ENCODE measurements at places on chromosomes 13 and 19. TPM values are rescaled to one million over a fixed set of nuclear protein-coding genes. Genes with fewer than 3 reads are reported as not detected.

ZNF547 gene
- 5.1 TPM for total RNA-seq

CD22 gene
- not detected for total RNA-seq

- DNase-seq, result no peak
Measured at GRCh38 chr13:113605866-113606438, 21.4 kb downstream of the TFDP1 start.

DNA sequence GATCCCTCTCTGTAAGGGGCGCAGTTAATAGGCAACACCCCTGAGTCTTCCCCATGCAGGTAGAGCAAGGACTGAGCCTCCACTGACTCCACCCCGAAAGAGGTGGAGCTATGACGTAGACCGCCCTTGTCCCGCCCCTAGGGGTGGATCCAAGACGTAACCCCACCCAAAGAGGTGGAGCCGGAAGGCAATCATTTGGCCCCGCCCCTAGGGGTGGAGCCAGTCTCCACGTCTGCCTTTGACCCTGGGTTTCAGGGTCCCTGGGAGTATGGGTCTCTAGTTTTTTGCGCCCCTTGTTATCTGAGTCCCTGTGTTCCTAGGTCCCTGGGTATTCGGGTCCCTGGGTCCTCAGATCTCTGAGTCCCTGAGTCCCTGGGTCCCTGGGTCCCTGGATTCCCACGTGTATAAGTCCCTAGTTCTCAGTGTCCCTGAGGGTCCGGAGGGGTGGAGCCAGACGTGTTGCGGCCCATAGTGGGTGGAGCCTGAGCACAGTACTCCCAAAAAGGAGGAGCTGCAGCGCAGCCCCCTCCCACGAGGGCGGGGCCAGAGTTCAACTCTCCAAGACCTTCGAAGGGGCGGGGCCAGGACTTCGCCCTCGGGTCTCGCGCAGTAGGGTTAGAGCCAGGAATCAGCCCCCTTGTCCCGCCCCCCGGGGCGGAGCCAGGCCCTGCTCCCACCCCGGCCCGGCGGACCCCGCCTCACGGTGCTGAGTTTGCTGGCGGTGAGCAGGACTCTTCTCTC, 5.3 kb downstream of the DENND1C start:
- peak; percentile 75 for DNase-seq

SPACA4 gene
- not detected for total RNA-seq

ZNF626 gene
- total RNA-seq, result 19.9 TPM

DNA sequence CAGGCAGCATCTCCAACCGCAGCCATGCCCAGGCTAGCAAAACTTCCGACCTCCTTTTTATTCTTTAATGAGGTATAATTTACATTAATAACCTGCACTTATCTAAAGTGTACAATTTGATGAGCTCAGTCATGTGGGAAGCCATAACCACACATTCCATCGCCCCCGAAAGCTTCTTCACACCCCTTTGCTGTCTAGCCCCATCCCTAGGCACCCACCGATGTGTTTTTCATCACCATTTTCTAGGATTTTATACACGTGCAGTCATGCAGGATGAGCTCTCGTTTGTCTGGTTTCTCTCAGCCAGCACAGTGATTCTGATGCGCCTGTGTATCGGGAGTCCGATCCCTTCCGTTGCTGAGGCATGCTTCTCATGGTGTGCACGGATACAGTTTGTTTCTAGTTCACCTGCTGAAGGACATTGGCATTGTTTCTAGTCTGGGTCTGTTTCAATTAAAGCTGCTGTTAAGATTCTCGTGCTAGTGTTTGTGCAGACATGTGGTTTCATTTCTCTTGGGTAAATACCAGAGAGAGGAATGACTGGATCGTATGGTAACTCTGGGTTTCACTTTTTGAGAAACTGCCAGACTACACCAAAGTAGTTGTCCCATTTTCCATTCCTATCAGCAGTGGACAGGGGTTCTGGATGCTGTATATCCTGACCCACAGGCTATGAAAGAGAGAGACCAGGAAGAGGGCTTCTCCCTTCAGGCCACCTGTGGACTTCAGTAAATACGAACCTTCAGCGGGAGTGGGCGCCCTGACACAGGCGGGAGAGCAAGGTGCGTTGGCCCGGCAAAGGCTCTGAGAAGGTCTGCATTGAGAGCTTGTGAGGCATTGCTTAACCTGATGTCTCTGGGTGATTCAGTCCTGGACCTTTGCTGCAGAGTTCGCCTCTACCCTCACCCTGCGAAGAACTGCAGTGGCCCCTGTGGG, 4.9 kb downstream of the AP1M1 start:
- peak; percentile 93 for DNase-seq

DNA sequence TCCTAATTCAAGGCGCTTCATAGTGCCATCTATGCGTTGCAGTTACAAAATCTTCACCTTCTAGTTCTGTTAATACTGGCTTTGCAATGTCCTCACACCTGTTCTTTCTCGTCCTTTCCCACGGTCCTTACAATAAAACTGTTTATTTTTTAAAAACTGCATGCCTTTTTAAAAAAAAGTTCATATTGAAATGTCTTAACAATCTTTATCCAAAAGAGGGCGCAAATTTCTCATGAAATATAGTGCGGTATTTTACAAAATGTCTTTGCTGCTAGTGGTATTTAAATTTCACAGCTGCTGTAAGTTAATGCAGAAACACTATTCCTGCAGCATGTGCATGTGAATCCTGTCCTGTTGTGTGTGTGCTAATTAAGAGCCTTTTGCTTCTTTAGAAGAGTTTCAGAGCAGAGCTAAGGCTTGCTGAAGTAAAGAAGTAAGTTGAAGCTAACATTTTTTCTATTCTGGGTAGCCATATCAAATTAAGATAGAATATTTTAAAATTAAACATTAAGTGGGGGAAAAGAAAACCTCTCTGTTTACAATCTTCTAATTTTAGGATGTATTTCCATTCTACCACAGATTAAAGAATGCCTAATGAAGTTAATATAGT, 15.8 kb upstream of the CLDN10 start:
- DNase-seq, result no peak

GRCh38 chr19:50415661-50416033, 3.1 kb upstream of the SPIB start:
- DNase-seq, result no peak

DNA sequence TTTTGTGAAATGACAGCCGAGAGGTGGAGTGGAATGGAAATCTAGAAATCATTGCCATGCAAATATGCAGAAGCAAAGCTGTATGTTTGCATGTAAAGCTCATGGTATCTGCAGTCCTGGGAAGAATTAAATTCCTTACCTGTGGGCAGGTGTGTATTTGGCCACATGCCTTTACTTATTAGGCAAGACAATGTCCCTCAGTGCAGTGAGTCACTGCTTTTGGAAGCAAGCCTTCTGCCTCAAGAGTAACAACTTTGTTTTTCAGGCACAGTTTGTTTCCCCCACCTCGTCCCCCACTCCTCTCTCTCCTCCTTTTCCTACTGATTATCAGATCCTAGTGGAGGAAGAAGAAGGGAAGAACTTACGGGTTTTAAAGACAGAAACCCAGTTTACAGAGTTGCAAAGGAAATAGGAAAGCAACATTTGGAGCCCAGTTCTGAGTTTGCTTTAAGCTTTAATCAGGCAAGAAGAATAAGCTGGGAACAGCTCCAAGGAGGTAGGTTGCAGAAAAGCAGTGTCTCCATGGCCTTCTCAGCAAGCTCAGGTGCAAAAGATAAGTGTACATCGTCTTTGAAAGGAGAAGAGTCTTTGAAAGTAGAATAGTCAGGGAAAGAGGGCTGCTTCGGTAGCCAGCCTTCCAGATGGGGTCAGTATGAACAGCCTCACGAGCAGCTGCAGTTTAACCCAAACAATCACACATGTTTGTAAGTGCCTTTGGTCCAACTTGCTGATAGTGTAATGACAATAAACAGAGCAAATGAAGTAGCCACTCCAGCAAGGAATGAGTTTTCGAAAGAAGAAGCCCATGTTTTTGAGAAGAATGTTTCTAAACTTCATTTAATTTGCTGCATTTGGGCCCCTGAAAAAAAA, 190.1 kb downstream of the KLF5 start:
- peak; percentile 78 for DNase-seq

DNA sequence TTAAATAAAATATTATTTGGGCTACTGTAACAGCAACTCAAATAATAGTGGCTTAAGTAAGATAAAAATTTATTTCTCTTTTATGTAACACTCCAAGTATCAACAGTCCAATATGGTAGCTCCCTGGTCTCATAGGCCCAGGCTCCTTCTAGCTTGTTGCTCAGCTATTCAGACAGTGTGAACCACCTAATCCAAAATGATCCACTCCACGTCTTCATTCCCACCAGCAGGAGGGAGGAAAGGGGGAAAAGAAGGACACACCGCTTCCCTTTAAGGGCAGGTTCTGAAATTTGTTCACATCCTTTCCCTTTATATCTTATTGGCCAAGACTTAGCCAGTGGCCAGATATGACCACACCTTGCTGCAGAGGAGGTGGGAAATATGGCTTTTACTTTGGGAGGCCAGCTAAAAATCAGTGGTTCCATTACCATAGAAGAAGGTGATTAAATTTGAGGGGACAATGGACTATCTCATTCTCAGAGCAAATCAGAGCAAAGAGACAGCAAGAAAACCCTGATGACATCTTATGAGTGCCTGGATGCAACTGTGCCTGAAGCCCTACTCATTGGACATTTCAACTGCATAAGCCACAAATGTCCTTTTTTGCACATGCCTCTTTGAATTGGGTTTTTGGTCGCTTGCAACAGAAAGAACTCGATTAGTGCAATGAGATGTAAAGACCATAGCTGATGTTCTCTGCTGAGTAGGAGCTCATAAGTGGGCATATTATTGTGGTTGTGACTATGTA, 7.0 kb upstream of the EPOR start:
- peak; percentile 51 for DNase-seq

CCDC70 gene
- total RNA-seq, result not detected

DNA sequence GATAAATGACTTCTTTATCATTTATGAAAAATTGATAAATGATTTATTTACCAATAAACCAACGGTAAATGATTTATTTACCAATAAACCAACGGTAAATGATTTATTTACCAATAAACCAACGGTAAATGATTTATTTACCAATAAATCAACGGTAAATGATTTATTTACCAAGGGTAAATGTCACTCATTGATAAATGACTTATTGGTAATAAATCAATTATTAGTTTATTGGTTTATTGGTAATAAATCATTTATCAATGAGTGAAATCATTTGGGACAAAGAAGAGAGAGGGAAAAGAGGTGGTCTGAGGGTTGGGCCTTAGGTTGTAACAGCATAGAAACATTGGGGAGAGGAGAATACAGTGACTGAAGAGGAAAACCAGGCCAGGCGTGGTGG, 21.5 kb downstream of the VAV1 start:
- no peak for DNase-seq

THSD8 gene
- not detected for total RNA-seq

STOML3 gene
- not detected for total RNA-seq

GAPDHS gene
- total RNA-seq, result not detected

AMER2 gene
- not detected for total RNA-seq

GRCh38 chr13:78193846-78194245, 275.2 kb upstream of the EDNRB start:
- DNase-seq, result no peak

CEACAM8 gene
- total RNA-seq, result not detected

EID2B gene
- total RNA-seq, result 5.1 TPM

DNA sequence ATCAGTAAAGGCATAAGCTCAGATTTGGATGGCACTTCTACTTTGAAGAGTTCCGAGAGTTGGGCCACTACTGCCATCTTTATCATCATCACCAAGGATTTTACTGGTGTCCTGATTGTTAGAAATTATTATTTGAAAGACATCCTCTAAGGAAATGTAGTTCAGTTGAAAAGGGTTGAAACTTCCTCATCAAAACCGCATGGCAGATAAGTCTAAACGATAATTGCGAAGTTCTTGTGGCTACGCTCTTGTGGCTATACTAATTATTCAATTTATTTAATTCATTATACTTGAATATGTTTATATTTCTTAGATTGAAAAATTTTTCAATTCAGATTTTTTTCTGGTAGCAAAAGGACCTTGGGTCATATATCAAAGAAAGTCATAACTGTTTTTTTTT, 22.4 kb downstream of the TNFRSF19 start:
- DNase-seq, result no peak

KIR3DL2 gene
- not detected for total RNA-seq

CRLF1 gene
- 6.9 TPM for total RNA-seq

DNA sequence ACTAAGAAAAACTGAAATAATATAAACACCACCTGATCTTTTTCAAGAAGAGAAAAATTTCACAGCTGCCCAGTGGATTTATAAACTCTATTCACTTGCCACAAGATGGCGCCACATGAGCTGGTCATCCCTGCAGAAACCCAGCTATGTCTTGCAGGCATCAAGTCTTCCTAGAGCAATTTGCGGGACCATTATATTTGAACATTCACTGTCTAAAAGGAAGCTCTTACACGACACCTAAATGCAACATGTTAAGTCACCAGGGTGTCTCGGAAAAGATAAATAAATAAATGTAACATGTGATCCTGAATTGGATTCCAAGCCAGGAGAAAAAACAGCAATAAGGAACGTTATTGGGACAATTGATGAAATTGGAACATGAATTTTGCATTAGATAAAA, 20.3 kb upstream of the AKT2 start:
- DNase-seq, result peak; percentile 94

CLEC17A gene
- total RNA-seq, result under 0.01 TPM

- no peak for DNase-seq
Measured at GRCh38 chr19:55677572-55678028, 2.6 kb downstream of the EPN1 start.

PSG6 gene
- total RNA-seq, result not detected

GRCh38 chr19:39152066-39152465, 26.5 kb downstream of the PAK4 start:
- no peak for DNase-seq

GRCh38 chr13:40084934-40085333, 429.5 kb downstream of the COG6 start:
- DNase-seq, result no peak

MBD3L2 gene
- not detected for total RNA-seq
